ENCODE measurements at places on chromosomes 6 and 20. TPM values are rescaled to one million over a fixed set of nuclear protein-coding genes. Genes with fewer than 3 reads are reported as not detected.

DNA sequence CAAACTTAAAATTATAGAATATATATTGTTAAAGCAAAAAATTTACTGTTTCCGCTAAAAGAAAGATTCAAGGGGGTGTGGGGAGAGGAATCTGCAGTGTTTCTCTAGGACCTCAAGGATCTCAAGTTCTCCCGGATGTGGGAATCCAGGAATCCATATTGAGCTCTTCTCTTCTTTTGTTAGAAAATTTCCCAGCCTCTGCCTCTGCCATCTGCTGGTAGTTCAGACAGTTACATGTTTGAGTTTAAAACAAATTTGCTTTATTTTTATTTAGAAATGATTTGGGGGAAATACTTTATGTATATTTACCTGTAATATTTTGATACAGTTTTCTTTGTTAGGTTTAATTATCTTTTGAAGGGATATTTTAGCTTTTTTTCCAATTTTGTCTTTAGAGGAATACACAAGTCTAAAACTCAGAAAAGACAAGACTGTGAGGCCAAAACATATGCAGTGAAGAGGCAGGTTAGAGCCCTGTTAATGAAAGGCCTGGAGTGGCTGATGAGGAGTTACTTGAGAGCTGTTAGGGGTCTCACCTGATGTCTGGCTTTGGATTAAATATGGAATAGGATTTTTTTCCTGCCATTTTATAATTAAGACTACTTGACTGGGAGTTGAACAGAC is 268.8 kb downstream of the ARID1B start:
- peak; percentile 33 for DNase-seq

GRCh38 chr20:59961423-59961822 is 3.2 kb downstream of the CDH26 start:
- DNase-seq, result no peak

NKAPL gene
- total RNA-seq, result 0.79 TPM

- peak; percentile 72 for DNase-seq
Observed at GRCh38 chr6:21885532-21886114, 292.1 kb downstream of the SOX4 start.

ATRN gene
- total RNA-seq, result 26.3 TPM

DNA sequence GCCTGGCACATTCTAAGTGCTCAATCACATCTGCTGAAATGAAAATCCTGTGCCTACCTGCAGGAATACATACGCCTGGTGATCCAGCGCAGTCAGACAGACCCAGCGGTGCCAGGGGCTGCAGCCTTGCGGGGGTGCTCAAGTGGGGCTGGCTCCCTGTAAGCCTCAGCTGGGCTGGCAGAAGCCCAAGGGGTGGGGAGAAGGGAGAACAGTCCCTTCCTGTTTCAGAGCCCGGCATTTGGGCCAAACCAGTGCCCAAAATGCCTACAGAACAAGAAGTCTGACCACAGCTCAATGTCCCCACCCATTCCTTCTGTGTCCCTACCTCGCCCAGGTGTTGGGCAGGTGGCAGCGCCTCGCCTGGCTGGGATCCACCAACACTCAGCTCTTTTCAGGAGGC is 22.6 kb downstream of the KCNK15 start:
- no peak for DNase-seq

GRCh38 chr6:11537229-11538051 is at the start of gene TMEM170B:
Gene TMEM170B (plus strand): TSS chr6:11537749. CDS start chr6:11538278, 529 bp downstream.
- DNase-seq, result peak; percentile 93

- DNase-seq, result peak; percentile 82
Observed at GRCh38 chr20:59375541-59375940, 75.1 kb downstream of the EDN3 start.

DNA sequence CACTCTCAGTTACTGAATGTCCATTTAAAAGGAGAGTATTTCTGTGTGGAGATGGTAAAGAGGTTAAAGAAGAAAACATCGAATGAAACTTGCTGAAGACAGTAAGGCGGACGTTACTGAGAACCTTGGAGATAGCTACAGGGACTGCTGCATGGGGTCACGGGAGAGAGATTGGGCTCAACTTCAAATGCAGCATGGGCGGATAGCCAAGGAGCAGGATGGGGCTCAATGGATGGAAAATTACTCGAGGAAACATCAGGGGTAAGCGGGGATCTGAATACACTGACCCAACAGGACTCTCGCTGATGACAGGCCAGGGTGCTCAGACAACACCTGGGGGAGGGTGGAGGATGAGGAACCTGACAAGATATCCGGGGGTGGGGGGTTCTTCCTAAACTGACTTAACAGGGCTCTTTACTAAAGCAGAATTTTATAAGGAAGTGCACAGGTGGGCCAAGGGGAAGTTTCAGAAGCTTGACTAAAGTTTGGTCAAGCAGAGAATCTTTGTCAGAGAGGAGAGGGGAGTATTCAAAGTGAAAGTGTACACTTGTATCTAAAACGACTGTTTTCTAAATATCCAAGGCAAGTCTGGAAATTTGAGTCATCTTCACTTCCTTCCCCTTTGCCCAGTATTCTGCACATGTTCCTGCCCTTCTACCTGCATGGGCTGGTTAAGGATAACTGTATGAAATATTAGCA is 22.8 kb downstream of the ECT2L start:
- no peak for DNase-seq

APCDD1L gene
- 3.0 TPM for total RNA-seq

PNPLA1 gene
- total RNA-seq, result 4.2 TPM

MRPL14 gene
- 32.3 TPM for total RNA-seq

HAO1 gene
- total RNA-seq, result not detected

GRCh38 chr6:14711056-14711703 is 534.7 kb upstream of the JARID2 start:
- DNase-seq, result no peak

- peak; percentile 88 for DNase-seq
Observed at GRCh38 chr6:43972913-43973300, 154.3 kb downstream of the MRPL14 start.

ARMC2 gene
- 5.2 TPM for total RNA-seq

- DNase-seq, result no peak
Observed at GRCh38 chr6:34909320-34909883, 20.3 kb downstream of the ANKS1A start.

DNA sequence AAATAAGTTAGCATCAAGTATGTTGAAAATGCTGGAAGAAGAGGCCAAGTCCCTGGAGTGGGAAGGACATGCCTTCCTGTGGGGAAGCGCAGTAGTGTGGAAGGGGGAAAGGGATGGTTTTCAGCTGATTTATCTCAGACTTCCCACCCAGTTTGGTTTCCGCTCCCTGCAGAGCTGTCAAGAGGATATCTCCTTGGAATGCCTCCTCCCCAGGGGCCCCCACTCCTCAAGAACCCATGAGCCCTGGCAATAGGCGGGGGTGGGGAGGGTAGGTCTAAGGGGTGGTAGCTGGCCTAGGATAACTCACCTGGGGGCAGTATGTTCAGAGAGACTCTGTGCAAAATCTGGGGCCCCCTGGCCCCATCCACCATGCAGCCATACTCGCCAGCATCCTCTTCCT is 696 bp downstream of the TREML1 start:
- DNase-seq, result no peak

DNA sequence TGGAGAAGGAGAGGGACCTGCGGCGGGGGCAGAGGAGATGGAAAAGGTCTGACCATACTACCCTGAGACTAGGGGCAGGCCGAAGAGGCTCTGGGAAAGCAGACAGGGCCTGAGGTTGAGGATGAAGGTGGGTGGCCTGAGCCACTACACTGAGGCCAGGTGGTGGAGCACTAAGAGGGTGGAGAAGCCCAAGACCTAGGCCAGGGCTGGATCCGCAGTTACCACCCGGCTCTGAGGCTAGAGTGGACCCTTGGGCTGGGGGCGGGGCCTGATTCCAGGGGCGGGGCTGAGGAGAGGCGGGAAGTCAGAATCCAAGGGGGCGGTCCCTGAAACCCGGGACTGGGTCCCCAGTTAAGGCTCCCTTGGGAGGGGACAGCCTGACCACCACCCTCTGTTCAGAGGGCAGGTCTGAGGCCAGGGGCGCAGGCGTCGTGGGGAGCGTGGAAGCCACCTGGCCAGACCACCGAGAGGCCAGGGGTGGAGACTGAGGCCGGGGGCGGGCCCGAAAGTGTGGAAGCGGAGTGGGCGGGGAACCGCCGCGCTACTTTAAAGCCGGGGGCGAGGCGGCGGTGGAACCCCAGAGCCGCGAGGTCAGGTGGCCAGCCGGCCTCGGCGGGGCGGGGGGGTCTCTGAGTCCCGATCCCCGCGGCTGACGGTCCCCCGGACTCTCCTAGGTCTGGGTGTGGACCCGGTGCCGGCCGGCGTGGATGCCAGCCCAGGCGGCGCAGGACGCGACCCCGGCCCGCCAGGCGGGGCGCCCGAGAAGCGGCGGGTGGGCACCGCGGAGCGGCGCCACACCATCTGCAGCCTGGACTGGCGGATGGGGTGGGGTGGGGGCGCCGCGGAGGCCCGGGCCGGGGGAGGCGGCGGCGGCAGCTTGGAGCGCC is 8.3 kb downstream of the CCM2L start:
- DNase-seq, result no peak

LY6G6D gene
- 10.3 TPM for total RNA-seq

- DNase-seq, result no peak
Observed at GRCh38 chr20:2917266-2917665, 44.0 kb downstream of the PTPRA start.

- no peak for DNase-seq
Observed at GRCh38 chr20:58192065-58192464, 36.4 kb downstream of the ANKRD60 start.

- peak; percentile 98 for DNase-seq
Observed at GRCh38 chr6:116570856-116571682, at the start of gene RWDD1. Gene RWDD1 (plus strand): TSS chr6:116571504. CDS start chr6:116571583, 79 bp downstream.

- DNase-seq, result peak; percentile 87
Observed at GRCh38 chr6:30752157-30752927, 8.0 kb upstream of the IER3 start.

DNA sequence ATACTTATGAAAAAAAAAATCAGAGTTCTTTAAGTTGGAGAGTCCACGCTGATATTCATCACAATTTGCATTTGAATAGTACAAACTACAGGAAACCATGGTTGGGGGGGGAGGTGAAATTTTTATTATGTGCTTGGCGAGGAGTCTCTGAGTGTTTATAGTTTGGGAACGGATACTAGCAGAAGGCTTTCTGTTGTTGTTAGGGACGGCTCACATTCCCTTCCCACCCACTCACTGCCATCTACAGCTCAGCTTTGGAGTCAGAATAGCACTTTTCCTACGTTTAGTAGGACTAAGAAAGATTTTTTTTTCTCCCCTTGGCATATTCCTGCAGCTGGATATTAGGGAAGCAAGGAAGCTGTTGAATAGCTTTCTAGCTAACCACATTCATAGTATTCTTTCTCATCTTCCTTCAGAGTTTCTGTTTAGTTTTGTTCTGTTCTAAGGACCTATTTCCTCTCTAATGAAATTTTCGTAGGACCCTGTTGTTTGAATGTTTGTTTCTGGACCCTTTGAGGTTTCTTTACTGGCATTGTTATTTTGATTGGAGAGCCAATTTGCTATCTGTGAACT is 235.1 kb upstream of the ZNF217 start:
- peak; percentile 92 for DNase-seq

GRCh38 chr20:1965520-1966351 is 28.1 kb downstream of the PDYN start:
- DNase-seq, result peak; percentile 40

TRERF1 gene
- 6.2 TPM for total RNA-seq

SLC25A27 gene
- total RNA-seq, result 20.7 TPM

DNA sequence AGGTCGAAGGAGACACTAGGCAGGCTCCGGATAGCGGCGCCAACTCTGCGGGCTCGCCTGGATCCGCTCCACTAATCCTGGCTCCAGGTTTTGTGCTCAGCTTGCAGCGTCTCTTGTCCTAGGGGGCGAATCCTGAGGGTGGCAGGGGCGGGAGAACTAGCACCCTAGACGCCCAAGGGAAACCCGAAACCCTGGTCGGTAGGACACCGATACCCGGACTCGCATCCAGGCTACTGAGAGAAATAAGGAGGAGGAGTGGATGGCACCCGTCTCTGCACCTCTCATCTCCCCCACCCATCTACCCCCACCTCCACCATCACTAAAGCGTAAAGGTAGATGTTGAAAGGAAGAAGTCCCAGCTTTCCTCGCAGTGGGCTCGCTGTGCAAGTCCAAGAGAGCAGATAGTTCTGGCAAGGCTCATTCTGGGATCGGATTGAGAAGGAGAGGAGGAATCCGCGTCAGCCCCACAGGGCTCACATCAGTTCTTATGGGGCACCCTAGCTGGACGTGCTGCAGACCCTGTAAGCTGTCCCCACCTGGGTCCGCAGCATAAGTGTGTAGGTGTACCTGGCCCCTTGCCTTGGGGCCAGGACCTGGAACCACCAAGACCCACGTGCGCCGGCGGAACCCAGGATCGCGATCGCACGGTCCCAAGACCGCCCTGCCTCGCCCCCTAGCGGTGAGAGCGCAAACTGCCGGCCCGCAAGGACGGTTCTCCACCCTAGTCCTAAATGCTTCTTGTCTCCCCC is 6.9 kb downstream of the SLC32A1 start:
- no peak for DNase-seq

DNA sequence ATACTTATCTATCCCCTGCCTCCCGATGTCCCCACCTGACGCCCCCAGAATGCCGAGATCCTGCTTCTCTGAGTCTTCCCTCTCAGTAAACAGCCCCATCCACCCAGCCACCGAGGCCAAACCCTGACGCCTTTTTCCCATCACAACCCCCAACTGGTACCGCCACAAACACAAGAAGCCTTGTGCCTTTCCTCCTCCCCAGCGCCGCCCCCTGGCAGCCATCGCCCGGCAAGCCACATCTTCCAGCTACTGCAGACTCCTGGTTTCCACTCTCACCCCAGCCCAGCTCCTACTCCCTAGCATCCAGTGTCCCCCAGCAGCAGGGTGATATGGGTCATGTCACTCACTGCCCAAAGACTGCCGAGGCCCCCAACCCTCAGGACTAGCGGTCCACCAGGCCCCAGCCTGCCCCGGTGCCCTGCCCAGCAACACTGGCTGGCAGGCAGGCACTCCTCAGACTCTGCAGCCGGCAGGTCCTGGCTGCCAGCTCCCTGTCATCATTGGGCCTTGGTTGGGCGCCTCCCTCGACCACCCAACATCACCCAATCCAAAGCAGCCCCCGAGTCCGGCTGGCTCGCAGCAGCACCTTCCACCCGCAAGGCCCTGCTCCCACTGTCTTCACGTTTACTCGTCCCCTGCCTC is 11.2 kb downstream of the TCFL5 start:
- no peak for DNase-seq

DAAM2 gene
- total RNA-seq, result 32.2 TPM

GRCh38 chr6:132948889-132949288 is 134.5 kb downstream of the RPS12 start:
- no peak for DNase-seq

GJA10 gene
- total RNA-seq, result not detected

GRCh38 chr20:49948178-49948577 is 12.0 kb downstream of the RNF114 start:
- no peak for DNase-seq

- DNase-seq, result no peak
Observed at GRCh38 chr6:148164645-148165044, 178.0 kb upstream of the SASH1 start.

All from skin of body (tissue), 3 donors.